ENCODE measurements at places on chromosomes 4 and X. TPM values are rescaled to one million over a fixed set of nuclear protein-coding genes. Genes with fewer than 3 reads are reported as not detected.

The NUDT11 gene
- total RNA-seq, result 2.2 TPM

The CSAG1 gene
- total RNA-seq, result not detected

The FAM149A gene
- 8.0 TPM for total RNA-seq

The SLC6A14 gene
- not detected for total RNA-seq

The SMIM9 gene
- total RNA-seq, result not detected

The LRIT3 gene
- total RNA-seq, result 0.66 TPM

The IQCM gene
- not detected for total RNA-seq

DNA sequence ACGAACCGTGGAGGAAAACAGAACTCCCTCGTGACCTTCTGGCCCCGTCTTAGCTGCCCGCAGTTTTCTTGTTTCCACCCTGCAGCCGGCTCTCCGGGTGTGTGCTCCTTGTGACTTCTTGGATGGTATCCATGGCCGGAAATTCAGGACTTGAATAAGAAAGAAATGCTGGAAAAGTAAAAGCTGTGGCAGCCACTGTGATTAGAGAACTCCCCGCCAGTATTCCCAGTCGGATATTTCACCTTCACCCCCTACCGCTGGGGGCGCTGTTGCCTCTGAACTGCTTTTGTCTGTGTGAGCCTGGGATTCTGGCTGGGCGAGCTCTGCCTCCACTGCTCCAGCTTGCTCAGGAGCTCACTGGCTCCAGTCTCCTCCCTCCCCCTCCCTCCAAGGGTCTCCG, 41.5 kb upstream of the CYP4V2 start:
- no peak for DNase-seq

DNA sequence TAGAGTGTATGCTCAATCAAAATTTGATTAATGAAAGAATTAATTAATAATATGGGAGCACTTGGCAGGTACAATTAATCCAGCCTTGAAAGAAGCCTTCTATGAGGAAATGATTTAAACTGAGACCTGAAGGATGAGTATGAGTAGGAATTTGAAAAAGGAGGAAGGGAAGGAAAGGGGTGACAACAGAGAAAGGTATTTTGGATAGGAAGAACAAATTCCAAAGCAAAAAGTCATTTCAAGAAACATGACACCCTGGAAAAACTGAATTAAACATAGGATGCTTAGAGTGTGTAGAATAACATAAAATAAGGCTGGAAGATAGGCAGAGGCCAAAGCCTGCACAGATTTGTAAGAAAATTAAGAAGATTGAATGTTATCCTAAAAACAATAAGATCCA, 29.6 kb downstream of the PHOX2B start:
- no peak for DNase-seq

- no peak for DNase-seq
Measured at GRCh38 chrX:118718737-118719136, 8.7 kb upstream of the IL13RA1 start.

DNA sequence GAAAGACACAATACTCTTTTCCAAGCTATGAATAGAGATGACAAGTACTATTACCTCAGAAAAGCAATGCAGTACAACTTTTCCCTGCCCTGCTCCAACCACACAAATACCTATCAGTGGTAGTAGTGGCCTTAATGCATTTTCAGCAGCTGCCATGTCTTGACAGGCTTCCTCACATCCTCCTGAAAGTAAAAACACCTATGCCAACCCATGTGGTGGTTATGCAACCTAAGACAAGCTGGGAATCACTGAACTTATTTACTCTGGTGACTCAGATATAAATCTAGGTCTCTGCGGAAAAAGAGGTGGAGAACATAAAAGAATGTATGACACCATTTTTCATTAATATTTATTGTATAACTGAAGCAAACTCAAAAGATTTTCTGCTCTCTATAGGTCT, 14.5 kb downstream of the WDFY3 start:
- no peak for DNase-seq

GRCh38 chr4:176879380-176880116, 86.8 kb upstream of the VEGFC start:
- no peak for DNase-seq

DNA sequence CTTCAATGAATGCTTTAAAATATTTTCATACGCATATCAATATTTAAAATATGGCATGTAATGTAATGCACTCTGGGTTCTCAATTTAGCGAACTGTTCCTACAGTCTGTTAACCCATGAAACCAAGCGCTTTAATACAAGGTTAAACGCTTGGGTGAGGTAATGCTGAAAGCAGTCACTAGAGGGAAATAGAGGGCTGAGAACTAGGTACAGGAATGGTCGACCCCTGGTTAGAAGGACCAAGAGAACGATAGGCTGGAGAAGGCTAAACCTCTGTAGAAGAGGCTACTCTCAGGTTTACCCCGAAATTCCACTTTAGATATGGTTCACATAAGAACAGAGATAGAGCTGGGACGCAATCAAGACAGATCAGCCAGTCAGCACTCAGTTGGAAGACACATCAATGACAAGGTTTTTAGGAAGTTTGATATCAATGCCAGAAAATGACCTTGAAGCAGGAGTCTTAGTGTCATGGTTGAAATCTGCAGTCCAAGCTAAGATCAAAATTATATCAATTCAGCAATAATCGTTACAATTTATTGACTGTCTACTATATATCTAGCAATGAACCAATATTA, 26.9 kb downstream of the ARSJ start:
- DNase-seq, result no peak

- DNase-seq, result no peak
Measured at GRCh38 chr4:78481180-78481579, 70.4 kb upstream of the ANXA3 start.

DNA sequence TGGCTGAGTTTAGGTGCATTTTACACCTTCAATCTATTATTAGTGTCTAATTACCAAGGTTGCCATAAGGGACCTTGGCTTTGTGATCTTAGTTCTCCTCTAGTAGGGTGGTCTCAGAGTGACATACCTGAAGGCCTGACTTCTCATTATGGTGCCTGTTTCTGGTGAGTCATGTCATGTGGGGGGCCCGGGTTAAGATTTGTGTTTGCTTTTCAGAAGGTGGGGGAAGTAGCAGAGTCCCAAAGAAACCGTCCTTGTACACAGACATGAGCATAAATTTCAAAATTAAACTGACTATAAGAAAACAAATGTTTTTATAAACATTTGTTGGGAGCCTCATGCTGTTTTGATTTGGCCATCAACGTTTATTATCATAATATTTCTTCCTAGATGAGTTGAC, 74.5 kb downstream of the HHIP start:
- DNase-seq, result no peak

GRCh38 chrX:155819525-155819924, 61.6 kb upstream of the VAMP7 start:
- DNase-seq, result no peak

- DNase-seq, result no peak
Measured at GRCh38 chrX:106742193-106742592, 15.7 kb downstream of the RNF128 start.

GRCh38 chr4:61628727-61629126, 428.6 kb downstream of the ADGRL3 start:
- DNase-seq, result no peak

- DNase-seq, result no peak
Measured at GRCh38 chr4:139314047-139314800, 11.9 kb upstream of the NDUFC1 start.

GRCh38 chrX:116339407-116339806, 97.0 kb upstream of the SLC6A14 start:
- DNase-seq, result no peak

GRCh38 chrX:144732588-144732987, 514.7 kb upstream of the SPANXN1 start:
- no peak for DNase-seq

DNA sequence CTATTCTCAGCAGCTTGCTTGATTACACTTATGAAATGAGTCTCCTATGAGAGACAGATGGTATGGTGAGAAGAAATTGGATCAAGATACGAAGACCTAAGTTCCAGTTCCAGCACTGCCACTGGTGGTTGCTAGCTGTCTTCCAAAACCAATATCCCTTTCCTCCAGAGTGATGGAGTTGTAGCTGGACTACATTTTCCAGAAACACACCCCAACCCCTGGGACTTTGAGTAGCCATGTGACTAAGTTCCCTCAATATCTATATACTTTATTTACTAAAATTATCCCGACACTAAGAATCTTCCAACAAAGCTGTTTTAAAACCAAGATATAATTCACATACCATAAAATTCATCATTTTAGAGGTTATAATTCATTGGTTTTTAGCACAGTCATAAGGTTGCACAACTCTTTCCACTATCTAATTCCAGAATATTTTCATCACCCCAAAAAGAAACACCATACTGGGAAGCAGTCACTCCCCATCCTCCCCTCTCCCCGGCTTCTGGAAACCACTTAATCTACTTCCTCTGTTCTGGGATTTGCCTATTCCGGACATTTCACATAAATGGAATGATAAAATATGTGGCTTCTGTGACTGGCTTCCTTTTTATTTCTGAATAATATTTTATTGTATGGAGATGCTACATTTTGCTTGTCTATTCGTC, 118.0 kb downstream of the MANBA start:
- no peak for DNase-seq

GRCh38 chrX:143674926-143675325, 39.0 kb upstream of the SLITRK4 start:
- no peak for DNase-seq

DNA sequence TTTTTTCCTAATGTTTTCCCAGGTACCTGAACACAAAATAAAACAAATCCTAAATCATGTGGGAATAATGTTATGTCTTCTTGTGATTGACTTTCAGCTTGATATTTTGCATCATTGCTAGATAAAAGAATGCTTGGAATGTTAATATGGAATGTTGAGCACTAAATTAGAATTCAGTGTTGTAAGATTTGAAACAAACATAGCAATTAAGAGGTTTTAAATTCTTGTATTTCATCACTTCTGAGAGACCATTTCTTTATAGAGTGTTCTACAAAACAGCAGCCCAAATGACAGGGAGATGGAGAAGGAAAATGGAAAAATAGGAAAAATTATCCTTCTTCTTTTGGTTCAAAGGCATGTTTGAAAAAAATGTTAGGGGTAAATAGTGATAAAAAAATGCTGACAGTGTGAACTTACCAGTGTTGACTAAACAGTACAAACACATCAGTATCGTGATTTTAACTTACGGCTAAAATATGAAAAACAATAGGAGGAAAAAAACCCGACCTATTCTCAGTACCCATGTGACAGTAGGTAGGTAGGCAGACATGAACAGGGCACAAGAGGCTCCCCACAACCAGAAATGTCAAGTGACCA, 102.6 kb upstream of the PDE5A start:
- DNase-seq, result no peak

DNA sequence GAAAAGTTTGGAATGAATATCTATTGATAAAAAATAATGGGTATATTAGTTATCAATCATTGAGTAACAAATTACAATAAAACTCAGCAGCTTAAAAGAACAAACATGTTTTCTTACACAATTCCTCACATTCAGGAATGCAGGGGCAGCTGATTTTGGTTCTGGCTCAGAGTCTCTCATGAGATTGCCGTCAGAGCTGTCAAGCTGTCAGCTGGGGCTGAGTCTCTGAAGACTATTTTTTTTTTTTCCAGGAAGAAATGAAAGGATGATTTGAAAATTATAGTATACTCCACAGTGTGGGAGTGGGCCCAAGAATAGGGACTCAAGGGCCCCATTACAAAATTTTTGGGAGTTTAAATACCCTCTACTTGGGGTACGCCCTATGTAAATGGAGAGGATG, 219.1 kb downstream of the GC start:
- DNase-seq, result no peak

- no peak for DNase-seq
Measured at GRCh38 chr4:182975806-182976205, 58.6 kb upstream of the DCTD start.
